ENCODE measurements at places on chromosomes 1 and 21.

GRCh38 chr21:46622226-46622625, 13.2 kb upstream of the PRMT2 start:
- DNase-seq: no peak

DNA sequence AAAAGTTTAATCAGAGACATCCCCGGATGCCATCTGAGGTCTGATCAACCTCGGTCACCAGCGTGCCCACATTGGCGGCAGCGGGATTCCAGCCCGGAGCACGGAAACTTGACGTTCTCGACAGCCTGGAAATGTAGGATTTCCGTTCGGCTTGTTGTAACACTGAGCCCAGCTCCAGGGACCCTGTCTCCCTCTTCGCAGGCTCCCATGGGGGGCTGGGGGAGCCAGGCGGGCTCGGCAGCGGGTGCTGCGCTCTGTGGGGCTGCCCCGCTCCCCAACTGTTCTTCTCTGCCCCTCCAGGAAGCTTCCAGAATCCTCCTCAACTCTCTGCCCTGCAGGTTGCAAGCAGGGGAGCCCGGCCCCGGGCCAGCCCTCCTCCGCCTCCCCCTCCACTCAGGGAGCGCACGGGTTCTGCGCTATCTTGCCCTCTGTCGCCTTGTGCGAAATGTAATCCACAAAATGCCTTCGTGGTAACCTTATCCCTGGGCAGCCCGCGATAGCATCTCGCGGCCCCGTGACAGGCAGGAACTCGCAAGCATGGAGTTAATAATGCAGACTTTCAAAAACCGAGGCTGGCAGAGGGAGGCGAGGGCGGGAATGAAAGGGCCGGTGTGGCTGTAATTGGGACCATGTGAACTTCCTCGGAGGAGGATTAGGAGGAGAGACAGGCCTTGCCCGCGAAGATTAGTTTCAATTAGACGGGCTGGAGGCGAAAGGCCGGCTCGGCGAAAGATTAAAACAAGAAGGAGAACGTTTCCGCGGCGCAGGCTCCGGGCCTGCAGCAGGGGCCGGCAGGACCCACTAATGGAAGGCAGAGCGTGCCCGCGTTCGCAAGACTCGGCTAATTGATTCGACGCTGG, 53.9 kb upstream of the TTC34 start:
- DNase-seq: no peak

DNA sequence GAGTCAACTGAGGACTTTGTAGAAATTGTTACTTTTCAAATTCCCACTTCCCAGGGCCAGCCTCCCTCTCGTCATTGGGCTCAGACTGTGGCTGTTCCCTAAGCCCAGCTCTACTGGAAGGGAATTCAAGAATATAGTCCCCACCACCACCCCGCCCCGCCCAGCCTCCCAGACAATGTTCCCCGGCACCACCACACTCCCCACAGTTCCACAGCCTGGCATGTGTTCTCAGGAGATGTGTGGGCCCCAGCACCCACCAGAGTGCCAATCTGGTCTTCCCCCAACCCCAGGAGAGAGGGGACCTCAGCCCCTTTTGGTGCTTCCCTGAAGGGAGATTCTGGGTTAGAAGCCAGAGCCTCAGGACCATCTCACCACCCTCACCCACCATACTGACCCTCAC, 120.1 kb downstream of the SYT2 start:
- no peak for DNase-seq

DNA sequence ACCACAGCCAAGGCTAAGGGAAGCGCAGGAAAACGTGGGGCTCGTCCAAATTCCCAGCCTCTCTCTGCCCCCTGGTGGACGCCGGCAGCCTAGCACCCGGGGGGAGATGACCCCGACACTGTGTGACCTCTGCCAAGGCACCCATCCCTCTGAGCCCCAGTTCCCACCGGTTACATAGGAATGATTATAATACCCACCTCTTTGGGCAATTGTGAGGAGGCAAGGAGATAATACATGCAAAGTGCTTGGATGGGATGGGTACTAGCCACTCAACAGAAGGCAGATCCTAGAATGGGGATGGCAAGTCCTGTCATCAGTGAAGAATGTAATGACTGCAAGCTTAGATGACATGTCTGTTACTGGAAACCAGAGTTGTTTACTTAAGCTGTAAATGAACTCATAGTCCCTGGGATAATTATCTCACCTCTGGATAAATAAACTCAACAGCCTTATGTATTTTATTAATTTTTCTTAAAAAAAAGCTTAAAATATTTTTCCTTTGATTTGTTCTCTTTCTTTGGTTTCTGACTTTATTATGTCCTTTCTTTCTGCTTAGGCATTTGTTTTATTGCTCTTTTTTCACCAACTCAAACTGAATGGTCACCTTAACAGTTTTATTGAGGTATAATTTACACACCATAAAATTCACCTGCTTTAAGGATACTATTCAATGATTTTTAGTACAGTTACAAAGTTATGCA, 11.3 kb upstream of the BMP8B start:
- peak; percentile 45 for DNase-seq

DNA sequence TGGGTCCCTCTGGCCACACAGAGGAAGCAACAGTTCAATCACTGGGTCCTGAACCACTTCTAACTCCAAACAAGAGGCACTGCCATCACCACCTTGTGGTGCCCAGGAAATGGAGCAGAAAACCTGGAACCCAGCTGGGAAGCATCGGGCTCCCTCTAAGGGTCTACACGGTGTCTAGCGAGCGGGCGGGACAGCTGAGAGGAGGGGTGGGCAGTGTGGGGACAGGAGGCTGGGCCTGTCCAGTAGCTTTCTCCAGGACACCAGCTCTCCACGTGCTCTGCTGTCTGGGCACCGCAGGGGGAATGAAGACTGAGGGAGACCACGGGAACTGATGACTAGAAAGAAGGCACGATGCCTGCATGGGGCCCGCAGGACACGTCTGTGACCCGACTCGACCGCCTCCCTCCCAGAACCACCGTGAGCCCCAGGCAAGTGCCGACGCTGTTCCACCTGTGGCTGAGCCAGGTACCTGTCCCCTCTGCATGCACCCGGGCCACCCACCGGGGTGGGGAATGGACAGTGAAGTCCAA, 5.4 kb upstream of the PRDM15 start:
- DNase-seq: no peak

GRCh38 chr21:37219761-37220432, 47.2 kb downstream of the VPS26C start:
- no peak for DNase-seq

DNA sequence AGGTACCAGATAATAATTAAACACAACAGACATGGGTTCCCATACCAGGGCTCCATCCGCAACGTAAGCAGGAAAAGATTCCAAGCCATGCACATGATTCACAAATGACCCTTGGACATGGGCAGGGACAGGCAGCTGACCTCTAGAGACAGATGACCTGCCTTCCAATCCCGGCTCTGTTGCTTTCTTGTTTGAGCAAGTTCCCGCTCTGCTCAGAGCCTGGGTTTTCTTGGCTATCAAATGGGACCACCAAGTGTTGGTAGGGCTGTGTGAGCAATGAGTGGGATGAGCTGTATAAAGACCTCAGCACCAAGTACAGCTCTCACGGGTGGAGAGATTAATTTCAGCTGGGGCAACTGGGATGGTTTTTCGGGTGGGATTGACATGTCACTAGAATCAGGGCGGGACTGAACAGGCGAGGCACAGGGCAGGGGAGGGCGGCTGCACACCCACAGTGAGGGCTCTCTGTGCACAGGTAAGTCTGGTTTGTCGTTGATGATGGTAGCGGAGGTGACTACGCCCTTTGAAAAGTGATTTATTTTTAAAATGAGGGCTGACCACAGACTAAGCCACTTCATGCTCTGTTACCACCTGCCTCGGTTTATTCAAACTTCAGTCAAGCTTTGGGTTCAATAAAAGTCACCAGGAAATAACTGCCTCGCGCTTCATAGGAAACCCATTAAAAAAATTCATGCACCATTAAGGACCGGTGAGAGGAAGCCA, 57.5 kb upstream of the IFFO2 start:
- DNase-seq: no peak

GRCh38 chr1:156151093-156151688, 2.2 kb upstream of the SEMA4A start:
- no peak for DNase-seq

- no peak for DNase-seq
Measured at GRCh38 chr1:220195701-220196100, 76.6 kb downstream of the RAB3GAP2 start.

GRCh38 chr1:93958726-93959100, 49.5 kb upstream of the GCLM start:
- DNase-seq: no peak

- DNase-seq: no peak
Measured at GRCh38 chr1:153978274-153978909, 918 bp upstream of the JTB start.

GRCh38 chr1:156639601-156640101, 2.3 kb upstream of the BCAN start:
- DNase-seq: no peak

DNA sequence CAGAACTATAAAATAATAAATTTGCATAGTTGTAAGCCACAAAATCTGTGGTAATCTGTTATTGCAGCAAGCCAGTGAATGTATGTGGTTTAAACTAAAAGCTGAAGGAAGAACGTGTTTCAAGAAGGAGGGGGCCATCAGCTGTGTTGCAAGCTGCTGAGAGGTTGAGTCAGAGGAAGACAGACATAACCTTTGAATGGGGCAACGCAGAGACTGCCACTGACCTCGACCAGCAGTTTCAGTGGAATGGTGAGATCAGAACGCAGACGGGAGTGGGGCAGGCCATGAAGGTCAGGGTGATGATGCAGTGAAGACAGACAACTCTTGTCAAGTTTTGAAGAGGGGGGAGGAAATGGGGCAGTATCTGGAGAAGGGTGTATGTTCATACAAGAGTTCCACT, 23.2 kb upstream of the QSOX1 start:
- DNase-seq: no peak

DNA sequence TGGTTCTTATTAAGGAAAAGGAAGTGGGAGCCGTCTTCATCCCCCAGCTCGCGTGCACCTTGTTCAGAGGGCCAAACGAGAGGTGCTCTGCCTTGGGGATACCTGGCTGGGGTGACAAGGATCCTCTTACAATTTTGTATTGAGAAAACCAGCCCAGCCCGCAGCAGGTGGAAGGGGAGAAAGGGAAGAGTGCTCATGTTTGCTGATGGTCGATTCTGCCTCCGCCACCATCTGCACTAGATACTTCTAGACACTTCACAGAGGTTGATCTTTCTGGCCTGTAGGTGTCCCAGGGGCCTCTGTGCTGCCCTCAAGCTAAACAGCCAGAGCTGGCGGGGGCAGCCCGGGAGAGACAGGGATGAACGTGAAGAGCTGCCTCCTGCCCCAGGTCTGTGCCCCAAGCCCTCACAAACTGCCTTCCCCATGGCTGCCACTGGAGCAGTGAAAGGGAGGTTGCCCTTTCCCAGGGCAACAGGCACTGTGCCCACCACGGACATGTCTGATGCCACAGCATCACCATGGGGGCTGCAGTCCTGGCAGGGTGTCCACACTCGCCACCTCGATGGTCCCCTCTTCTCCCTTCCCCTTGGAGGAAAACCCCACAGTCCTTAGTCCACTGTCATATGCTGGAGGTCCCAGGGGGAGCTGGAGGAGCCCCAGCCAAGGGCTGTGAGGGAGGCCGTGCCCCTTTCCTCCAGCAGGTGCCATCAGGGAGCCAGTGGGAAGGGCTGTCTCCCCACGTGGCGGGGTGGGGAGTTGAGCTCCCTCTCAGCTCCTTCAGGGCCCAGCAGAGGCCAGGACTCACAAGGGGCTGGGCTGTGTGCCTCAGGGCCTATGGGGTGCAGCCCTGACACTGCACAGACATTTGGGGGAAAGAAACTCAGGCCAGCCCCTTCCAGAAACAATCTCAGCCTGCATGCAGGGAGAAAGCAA, 8.1 kb downstream of the ADPRS start:
- no peak for DNase-seq

DNA sequence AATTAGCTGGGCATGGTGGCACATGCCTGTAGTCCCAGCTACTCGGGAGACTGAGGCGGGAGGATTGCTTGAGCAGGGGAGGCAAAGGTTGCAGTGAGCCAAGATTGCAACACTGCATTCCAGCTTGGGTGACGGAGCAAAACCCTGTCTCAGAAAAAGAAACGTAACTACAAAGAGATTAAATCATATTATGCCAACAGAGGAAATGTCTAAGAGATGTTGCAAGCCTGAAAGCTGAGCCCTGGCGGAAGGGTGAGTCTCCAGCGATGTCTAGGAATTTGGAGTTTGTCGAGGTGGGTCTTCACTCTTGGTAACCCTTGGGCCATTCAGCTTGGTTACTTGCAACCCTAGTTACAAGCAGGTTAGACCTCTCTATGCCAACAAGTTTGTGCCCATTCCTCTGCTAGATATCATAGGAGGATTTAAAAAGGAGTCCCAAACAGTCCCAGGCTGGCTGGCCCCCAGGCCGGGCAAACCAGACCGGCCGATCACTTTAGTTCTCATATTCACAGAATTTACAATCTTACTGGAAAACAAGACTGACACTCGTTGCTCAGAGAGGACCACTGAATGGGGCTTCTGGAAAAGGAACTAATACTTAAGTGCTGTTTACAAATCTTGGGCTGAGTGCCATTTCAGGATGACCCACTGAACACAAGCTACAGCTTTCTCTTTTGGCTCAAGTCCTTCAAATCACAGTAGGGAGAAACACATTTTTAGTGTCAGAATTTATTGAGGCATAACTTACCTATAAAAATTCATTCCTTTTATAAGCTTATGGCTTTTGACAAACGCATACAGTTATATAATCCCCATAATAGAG, 27.1 kb downstream of the SLC30A1 start:
- DNase-seq: no peak

DNA sequence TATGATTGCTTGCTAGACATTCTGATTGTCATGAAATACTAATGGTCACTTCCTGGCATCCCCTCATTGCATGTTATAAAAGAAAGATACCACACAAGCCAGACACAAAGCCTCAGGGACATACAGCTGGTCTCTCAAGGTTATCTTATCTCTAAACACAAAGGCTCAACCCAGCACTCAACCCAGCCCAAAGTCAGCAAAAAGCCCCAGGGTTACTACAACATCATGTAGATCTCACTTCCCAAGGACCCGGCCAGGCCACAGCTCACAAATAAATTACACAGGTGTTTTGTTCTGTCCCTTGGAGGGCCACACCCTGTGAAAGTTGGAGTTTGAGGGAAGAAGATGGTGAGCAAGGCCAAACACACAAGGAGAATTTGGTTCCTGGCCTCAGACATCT, 109.7 kb upstream of the BARHL2 start:
- no peak for DNase-seq

DNA sequence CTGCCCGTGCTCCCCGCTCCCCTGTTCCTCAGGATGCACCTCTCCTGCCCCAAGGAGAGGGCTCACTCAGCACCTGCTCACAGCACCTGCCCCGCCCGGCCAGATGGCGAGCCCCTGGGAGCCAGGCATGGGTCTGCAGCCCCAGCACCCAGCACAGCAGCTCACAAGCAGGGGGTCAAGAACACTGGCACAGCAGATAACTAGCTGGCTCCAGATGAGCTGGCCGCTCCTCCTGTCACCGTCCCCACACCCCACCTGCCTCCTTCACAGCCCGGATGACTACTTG, 20.9 kb upstream of the EVA1B start:
- no peak for DNase-seq

GRCh38 chr1:48285525-48285924, 63.0 kb downstream of the SLC5A9 start:
- DNase-seq: no peak

GRCh38 chr1:224266915-224267856, 62.8 kb downstream of the NVL start:
- DNase-seq: no peak
